ENCODE measurements at places on chromosomes 4 and X.

- DNase-seq, result no peak
Observed at GRCh38 chrX:12681047-12681446, 110.2 kb upstream of the PRPS2 start.

DNA sequence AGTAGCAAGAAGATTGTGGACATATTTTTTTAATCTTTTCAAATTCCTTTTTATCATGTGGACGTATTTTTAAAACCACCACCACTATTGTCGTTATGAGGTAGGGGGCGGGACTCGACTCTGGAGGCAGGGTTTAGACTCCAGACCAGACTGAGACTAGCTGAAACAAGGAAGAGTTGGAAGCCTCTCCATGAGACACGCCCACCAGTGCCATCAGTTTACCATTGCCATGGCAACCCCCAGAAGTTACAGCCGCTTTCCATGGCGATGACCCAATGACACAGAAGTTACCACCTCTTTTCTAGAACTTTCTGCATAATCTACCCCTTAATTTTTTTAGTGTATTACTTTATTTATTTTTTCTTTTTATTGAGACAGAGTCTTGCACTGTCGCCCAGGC lies 8.7 kb downstream of the MRFAP1 start:
- DNase-seq, result no peak

GRCh38 chrX:33989936-33990335 lies 142.2 kb downstream of the FAM47A start:
- DNase-seq, result no peak

- no peak for DNase-seq
Observed at GRCh38 chr4:177573507-177573906, 131.3 kb upstream of the AGA start.

- no peak for DNase-seq
Observed at GRCh38 chrX:18692541-18692940, 14.9 kb upstream of the PPEF1 start.

DNA sequence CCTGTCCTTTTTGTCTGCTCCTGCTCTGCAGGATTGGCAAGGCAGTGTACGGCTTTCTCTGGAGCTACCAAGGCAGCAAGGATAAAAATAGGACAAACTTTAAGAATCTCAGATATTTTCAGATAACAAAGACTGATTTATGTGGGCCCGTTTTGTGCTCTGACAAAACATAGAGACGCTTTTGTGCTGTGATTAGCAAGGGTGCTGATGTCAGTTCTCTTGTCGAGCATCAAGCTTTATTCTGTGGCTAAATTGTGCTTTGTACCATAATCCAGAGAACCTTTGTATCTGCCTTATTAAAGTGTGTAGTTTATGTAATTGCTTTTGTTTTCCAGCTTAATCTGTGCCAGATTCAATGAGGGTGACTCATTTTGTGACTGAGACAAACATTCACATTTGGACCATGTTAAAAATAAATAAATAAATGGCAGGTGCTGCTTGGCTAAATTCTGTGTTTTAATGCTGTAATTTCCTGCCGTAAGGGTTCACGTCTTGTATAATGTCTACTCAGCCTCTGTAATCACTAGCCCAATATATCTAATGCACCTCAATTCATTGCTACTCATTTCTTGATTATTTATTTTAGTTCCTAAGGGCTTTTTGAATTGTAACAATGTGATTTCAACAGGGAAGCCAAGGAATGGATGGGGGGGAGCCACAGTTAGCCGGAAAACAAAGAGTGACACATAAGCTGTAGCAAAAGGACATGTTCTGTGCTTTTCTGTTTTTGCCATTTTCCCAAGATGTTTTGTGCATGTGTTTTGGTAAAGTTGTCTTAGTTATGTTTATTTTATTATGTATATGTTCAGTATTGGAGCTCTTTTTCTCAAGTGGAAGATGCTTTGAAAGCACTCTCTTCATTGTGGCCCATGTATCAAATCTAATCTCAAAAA lies 75.1 kb downstream of the GAB1 start:
- DNase-seq, result no peak

GRCh38 chrX:15203694-15204093 lies 66.2 kb downstream of the ASB9 start:
- DNase-seq, result no peak

DNA sequence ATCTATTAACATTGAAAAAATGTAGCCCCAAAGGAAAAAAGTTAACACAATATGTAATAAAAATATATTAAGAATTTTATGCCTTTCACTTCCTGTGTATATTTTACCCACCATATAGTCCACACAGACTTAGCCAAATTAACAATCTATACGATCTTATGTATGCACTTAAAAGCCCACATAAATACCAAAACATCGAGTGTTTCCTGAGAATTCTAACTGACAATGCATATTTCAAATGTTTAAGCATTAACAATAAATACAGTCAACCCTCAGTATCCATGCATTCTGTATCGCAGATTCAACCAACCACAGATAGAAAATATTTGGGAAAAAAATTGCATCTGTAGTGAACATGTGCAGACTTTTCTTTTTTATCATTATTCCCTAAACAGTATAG lies 226.8 kb downstream of the COL25A1 start:
- no peak for DNase-seq

DNA sequence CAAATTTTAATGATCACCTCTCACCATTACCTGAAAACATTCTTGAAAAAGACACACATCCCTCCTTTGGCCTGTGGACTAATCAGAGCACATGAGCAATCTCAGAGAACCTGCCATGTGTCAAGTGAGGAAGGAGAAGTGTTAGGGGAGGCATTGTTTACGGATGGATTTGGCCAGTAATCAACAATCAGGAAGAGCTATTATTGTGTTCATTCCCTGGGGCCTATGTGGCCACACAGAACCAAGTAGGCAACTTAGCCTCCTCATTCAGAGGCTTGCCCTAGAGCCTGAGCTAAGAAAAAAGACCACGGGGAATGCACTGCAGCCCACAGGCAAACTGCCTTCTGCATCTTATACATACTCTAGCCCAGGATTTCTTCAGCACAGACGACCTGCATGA lies 40.6 kb upstream of the DOCK11 start:
- DNase-seq, result no peak

DNA sequence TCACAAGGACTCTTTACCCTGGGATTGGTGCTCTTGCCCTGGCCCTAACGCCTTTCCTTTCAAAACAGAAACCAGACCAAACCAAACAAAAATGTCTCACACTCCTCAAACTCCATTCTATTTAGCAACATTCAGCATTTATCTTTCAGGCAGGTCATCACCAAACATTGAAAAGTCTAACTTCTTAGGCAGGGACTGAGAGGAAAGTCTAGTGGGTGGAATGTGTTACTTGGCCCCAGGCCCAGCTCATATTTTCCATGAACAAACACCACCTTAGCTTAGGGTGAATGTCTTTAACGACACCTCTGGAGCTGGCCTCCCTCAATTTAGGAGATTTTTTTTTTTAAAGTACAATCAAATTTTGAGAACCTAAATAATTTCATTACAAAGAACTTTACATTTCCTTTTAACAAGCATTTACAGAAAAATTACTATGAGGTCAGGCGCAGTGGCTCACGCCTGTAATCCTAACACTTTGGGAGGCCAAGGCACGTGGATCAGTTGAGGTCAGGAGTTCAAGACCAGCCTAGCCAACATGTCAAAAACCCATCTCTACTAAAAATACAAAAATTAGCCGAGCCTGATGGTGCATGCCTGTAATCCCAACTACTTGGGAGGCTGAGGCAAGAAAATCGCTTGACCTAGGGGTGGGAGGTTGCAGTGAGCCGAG lies 10.2 kb upstream of the N4BP2 start:
- DNase-seq, result no peak

GRCh38 chrX:115324194-115324593 lies 34.7 kb downstream of the LUZP4 start:
- no peak for DNase-seq

DNA sequence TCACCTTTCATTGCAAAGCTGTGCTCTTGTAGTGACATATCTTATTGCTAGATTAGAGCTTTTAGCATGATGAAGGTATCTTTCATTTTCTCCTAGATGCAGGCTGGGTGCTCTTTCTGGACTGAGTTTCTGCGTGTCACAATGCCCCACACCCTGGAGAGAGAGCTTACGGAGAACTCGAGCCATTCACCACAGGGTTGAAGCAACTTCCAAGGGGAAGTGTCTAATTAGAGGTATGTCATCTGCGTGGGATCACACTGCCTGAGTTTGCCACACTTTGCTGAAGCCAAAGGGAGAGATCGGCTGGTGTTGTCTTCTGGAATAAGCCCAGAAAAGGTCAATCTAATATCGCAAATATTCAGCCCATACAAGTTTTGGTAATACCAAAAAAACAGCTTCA lies 179.3 kb upstream of the MBNL3 start:
- no peak for DNase-seq

- DNase-seq, result no peak
Observed at GRCh38 chrX:54320067-54320466, 37.8 kb downstream of the WNK3 start.

GRCh38 chr4:55706541-55706940 lies 70.4 kb upstream of the NMU start:
- DNase-seq, result no peak

DNA sequence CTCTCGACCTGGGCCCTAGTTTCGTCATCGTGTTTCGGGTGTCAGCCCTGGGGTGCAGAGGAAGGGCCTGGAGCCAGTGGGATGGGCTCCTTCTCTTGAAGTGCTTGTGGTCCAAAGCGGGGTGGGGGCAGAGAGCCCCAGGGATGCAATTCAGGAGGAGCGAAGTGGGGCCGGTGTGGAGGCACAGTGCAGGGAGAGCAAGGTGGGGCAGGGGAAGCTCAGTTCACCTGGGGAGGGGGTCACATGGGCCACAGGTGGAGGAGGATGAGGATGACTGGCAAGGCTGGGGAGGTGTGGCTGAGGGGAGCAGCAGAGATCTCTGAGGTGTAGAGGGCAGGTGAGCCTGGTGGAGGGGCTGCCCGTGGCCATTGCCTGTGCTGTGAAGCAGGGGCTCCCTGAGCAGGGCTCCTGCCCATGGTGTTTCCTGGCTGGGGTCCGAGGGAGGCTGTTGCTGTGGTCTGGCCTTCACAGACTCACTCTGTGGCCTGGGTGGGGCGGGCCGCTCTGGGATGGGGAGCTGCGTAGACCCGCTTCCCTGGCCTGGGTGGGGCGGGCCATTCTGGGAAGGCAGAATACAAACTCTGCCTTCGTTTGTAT lies 6.9 kb downstream of the SORCS2 start:
- DNase-seq, result no peak

DNA sequence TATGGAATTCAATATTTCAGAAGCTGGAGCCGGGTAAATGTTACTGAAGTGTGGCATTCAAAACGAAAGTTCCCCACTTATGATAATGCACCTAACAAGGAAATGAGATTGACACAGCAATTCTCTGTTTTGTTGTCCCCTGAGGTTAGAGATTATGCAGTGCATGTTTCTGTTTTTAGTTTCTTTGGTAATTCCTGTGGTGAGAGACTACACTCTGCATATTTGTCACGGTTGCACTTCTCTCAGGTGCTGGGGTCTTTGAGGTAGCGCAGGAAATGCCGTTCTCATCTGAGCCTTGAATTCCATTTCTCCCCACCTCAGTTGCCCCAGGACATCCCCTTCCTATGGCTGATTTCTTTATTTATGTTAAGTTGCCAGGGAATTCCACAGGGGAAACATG lies 15.3 kb upstream of the BEND4 start:
- no peak for DNase-seq

GRCh38 chr4:3703677-3704521 lies 62.3 kb upstream of the ADRA2C start:
- DNase-seq, result no peak

DNA sequence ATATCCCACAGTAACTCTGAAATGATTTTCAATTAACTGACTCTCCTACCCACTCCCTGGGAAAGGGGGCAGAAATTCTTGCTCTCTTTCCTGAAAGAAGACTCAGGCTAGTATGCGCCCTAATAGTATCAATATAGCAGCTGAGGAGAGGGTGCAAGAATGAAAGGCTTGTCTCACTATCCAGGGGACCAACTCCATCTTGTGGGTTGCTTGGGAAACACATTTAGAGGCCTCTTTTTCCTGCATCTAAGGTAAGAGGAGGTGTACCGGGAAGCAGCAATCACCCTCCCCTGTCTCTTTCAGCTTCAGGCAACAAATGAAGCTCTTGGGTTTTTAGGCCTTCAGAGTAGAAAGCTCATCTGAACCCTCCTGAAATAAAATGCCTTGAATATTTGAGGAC lies 11.3 kb downstream of the TMEM255A start:
- DNase-seq, result no peak

GRCh38 chrX:16476009-16476408 lies 173.9 kb upstream of the S100G start:
- DNase-seq, result no peak

GRCh38 chr4:38666766-38667084 lies 2.7 kb downstream of the KLF3 start:
- DNase-seq, result no peak

DNA sequence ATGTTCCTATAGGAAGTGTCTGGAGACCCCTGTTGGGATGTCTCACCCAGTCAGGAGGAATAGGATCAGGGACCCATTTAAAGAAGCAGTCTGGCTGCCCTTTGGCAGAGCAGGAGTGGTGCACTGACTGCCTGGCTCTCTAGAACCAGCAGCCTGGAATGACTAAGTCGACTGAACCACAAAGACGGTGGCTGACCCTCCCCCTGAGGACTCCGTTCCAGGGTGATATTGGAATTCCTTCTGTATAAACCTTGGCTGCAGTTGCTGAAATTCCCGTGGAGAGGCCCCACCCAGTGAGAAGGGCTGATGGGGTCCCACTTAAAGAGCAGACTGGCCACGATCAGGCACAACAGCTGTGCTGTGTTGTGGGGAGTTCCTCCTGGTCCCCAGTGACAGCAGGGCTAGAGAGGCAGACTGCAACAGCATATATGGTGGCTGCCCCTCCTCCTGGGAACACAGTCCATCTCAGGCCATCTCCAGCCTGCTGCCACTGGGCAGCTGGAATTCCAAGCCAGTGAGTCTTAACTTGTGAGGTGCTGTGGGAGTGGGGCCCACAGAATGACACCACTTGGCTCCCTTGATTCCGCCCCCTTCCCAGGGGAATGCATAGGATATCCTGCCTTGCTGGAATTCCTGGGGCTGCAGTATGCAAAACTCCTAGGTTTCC lies 41.8 kb upstream of the RLIM start:
- no peak for DNase-seq

GRCh38 chr4:163558539-163559044 lies 64.1 kb downstream of the TMA16 start:
- peak; percentile 80 for DNase-seq
